NCI-H2227 treated with DMSO at 0.1 percent for 48 hours (cell line): ENCODE measurements at places on chromosomes 5 and 9.

DNA sequence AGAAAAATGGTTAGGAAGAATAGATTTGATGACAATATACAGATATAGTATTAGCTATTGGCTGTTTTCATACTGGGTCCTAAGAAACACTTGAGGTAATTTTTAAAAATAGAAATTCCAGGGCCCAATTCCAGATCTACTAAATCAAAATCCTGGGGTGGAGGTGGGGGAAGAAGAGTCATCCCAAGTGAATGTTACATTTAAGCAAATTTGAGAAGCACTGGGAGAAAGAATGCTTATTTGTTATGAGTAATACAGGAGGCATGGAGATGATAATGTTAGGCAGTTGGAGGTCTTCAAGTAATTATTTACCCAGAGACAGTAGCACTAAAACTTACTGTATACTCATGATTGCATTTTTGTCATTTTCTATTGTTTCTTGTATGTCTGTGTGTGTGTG lies 93.0 kb upstream of the DAB2 start:
- DNase-seq: no peak

- DNase-seq: no peak
Observed at GRCh38 chr9:35972093-35972492, 14.1 kb upstream of the OR2S2 start.

DNA sequence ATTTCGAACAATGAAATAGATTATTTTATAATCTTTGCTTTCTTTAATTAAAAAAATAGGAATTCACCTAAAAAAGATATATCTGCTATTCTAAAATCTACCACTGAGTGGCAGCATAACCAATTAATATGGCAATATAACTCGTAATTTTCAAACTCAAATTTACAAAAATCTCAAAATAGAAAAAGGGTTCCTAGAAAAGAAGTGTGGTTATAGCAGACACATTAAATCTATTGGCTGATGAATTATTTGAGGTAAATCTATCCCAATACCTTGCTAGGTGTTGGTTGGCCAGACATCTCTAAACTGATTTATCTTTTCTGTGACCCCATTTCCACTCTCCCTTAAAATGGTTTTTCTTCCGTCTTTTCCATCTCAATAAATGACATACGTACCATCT lies 30.2 kb upstream of the NRG2 start:
- no peak for DNase-seq

- DNase-seq: no peak
Observed at GRCh38 chr5:377326-377981, 55.9 kb downstream of the AHRR start.

GRCh38 chr9:91320299-91320698 lies 41.4 kb downstream of the AUH start:
- no peak for DNase-seq

GRCh38 chr5:156560002-156560401 lies 233.0 kb downstream of the SGCD start:
- no peak for DNase-seq

GRCh38 chr9:123049589-123050222 lies 16.2 kb downstream of the GPR21 start:
- no peak for DNase-seq

DNA sequence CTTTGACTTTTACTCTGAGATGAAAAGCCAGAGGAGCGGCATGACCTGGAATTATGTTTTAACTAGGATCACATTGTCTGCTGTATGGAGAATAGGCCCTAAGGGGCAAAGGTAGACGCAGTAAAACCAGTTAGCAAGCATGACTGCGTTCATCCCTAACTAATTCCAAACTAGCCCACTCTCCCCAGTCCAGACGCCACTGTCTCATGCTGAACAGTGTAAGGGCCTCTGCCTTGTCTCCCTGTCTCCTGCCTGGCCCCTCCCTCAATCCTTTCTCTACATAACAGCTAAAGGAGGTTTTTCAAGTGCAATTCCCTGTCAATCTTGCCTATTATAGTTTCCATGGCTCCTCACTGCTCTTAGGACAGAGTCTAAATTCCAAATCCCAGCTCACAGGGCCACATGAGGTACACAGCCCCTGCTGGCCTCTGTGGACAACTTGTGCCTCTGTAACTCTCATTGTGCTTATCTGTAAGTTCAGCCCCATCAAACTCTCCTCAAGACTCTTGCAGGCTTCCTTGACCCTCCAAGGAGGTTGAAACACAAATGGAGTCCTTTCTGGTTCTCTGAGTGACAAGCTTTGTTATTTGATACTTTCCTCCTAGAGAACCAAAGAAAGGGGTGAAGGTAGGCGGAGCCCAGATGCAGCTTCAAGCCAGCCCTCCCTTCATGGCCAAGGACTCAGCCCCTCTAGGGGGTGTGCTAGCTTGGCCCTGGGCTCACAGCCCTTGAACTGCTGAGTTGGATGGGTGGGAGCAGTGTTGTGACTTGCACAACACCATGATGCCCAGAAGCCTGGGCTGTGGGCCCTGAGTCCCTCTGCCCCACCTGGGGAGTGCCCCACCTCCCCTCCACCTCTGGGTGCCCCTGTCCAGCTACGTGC lies 16.0 kb upstream of the SLC22A4 start:
- no peak for DNase-seq

DNA sequence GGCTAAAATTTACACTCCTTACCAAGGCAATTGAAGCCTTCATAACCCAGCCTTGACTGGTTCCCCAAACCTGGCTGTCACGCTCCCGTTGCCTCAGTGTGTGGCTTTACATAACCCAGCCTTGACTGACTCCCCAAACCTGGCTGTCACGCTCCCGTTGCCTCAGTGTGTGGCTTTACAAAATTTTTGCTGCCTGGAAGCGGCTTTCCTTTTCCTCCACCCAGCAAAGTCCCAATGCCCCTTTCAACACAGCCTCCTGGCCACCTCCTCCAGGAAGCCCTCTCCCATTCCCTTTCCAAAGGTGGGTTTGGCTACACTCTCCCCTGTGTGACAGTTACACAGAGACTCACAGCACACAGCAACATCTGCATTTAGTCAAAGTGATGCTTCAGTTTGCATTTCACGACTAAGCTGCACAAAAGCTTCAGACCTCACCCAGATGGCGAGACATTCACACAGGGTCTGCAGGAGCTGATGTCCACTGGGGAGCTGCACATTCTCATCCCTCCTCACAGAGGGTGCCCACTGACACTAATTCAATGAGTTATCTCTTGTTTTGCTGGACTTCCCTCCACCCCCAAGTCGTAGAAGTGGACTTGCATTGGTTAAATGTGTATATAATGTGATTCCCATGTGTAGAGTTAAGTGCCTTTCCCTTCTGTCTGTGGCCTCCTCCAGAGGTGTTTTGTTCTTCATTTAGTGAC lies 156.6 kb upstream of the PHYKPL start:
- DNase-seq: no peak

DNA sequence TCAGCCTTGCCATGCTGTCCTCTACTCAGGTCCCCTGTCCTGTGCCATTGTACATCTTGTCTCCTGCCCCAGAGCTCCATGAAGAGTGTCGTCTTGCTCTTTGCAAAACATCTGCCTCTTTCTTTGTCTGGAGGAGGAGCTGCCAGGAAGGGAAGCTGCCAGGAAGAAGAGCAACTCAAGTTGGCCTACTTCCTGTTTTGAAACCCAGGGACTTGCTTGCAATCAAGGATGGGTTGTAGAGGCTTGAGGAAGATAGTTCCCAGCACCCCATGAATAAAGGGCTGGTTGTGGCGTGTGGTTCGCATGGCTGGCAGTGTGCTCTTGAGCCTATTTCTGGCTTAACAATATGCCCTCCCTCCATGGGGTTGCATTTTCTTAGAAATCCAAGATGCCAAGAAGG lies 53.0 kb upstream of the CPEB4 start:
- no peak for DNase-seq

DNA sequence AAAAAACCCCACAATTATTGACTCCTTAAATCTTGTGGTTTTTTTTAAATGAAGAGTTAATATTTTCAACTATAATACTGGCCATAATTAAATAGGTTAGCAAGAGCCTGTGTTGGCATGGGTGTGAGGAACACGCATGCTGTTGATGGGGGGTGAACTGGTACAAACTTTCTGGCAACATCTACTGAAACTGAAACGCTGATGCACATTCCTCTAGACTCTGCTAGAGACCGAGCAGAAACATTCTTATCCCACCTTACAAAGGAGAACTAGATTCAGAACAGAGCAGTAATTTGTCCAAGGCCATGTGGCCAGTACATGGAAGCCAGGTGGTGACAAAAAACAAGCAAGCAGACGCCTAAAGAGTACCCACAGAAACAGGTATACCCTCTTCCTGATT lies 2.4 kb downstream of the BICD2 start:
- DNase-seq: no peak

DNA sequence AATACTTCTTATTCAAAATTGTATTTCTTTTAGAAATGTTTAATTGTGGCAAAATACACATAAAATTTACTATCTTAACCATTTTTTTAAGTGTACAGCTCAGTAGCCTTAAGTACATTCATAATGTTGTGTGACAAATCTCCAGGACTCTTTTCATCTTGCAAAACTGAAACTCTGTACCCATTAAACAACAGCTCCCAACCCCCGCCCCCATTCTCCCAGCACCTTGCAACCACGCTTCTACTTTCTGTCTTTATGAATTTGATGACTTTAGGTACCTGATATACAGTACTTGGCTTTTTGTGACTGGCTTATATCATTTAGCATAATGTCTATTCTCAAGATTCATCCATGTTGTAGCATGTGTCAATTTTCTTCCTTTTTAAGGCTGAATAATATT lies 2.8 kb upstream of the IL5 start:
- no peak for DNase-seq

DNA sequence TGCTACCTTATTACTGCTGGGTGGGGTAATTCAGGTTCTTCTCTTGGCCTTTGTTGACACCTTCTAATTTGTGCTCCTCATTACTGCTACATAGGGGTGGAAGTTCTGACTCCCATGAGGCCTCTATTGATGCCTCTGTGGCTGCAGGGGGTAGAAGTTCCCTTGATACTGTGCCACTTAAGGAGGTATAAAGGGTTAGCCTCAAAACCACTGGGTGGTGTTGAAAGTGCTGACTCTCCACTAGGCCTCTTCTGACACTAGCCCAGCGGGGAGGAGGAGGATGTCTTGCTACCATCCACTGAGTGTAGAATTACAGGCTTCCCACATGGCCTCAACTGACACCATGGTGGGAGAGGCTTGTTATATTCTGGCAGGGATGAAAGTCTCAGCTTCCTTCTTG lies 36.7 kb upstream of the CCDC112 start:
- no peak for DNase-seq

DNA sequence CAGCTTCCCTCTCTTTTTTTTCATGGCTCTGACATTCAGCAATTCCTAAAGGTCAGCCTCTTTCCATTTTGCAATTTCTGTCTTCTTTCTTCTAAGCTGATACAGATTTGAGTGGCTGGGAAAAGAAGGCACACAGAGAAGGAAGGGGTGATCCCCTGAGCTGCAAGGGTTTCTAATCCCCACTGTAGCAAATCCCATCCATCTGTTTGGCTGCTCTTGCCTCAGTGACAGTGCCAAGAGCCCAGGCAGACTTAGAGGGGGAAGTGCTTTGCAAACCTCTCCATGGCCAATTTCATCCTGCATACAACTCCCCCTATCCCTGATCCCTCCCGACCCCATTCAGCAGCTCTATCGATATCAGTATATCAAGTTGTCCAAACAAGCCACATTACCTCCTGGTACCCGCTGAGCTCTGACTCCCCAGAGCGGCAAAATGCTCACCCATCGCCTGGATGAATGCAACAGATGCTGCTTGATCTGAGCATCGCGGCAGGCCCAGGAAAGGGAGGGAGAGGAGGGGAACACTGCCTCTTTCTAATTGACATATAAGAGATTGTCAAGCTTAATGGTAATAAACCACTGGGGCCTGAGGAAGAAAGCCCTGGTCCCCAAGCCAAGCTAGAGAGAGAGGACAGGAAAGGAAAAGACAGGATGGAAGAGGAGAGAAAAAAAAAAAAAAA lies 268.9 kb downstream of the ASTN2 start:
- no peak for DNase-seq

- no peak for DNase-seq
Observed at GRCh38 chr5:131539251-131539650, 95.8 kb downstream of the RAPGEF6 start.

DNA sequence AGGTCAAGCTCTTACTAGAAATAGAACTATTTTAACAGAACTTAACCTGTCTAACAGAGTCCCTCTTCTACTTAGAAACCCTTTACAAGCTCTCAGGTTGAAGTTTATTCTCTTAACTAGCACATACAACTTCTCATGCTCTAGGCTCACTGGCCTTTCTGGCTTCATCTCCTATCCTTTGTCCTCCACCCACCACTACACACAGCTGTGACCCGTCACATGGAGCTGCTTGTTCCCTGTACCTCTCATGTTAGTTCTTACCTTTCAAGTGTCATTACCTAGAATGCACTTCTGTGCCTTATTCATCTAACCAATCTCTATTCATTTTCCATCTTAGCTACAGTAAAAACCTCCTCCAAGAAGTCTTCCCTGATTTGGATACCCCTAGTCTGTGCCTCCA lies 89.4 kb upstream of the APC start:
- DNase-seq: no peak

- no peak for DNase-seq
Observed at GRCh38 chr5:82374637-82375036, 96.5 kb upstream of the RPS23 start.

DNA sequence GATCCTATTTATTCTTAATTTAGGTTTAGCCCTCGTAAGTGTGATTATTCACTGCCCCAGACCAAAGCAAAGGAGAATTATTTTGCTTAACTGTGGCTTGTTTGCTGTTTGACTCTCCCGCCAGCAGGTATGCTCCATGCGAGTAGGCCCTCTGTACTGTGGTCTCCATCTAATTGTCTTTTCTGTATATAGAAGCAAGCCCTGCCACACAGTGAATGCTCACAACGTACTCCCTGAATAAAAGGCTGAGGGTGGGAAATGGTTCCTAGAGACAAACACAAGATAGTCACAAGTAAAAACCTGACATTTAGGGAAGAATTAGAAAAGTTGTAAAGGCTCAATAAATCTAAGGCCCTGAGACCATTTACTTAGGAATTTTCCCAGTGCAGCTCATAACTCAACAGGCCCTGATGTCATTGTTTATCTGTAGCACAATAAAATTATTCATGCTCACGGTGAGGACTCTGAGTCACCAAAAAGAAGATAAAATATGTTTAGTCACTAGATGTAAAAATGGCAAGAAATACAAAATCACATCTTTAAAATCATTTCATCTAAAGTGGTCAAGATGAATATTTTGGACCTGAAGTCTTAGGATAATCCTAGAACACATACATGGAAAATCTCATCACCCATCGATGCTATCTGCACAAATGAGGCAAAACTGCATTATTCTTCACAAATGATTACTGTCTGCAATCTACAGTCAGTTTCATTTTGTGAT lies 473.2 kb downstream of the ENC1 start:
- no peak for DNase-seq

DNA sequence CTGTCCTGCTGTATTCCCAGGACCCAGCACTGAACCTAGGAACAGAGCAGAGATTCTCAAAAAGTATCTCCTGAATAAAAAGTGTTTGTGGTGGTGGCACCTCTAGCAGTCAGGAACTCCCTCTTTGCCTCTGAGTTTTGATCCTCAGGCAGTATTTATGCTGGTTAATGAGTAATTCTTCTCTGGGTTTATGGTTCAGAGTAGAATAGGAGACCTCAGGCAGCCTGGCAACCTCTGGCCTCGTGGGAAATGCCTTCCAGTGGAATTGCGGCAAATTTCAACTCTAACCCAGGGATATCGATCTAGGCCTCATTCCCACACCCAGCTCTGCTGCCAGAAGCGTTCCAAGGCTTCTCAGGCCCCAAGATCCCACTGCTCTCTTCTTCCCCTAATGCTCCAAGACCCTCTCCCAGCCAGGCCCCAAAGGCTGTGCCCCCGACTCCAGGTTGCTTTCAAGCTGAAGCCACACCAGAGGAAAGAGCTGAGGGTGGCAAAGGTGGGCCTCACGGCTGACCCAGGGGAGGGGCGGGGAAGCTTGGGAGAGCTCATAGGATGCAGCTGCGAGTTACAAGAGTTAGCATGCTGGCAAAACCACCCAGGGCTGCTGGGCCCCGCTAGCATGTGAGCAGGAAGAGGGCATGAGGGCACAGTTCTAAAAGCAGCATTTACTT lies 10.9 kb upstream of the HDHD3 start:
- no peak for DNase-seq
